ENCODE measurements at places on chromosomes 7 and 10.
A peak's percentile ranks its signal among the peaks of the same experiment; 100 is the strongest.

- no peak for DNase-seq
Measured at GRCh38 chr7:55179931-55180682, 161.3 kb downstream of the EGFR start.

DNA sequence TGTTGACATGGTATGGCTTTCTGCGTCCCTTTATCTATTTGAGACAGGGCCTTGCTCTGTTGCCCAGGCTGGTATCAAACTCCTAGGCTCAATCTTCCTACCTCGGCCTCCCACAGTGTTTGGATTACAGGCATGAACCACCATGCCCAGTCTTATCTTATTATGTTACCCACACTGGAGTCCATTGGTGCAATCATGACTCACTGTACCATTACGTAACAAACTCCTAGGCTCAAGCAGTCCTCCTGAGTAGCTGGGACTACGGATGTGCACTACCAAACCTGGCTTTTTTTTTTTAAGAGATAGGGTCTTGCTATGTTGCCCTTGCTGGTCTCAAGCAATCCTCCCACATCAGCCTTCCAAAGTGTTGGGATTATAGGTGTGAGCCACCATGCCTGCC is 66.7 kb downstream of the CCDC3 start:
- no peak for DNase-seq

- no peak for DNase-seq
Measured at GRCh38 chr7:116449950-116450349, 49.6 kb upstream of the CAV2 start.

DNA sequence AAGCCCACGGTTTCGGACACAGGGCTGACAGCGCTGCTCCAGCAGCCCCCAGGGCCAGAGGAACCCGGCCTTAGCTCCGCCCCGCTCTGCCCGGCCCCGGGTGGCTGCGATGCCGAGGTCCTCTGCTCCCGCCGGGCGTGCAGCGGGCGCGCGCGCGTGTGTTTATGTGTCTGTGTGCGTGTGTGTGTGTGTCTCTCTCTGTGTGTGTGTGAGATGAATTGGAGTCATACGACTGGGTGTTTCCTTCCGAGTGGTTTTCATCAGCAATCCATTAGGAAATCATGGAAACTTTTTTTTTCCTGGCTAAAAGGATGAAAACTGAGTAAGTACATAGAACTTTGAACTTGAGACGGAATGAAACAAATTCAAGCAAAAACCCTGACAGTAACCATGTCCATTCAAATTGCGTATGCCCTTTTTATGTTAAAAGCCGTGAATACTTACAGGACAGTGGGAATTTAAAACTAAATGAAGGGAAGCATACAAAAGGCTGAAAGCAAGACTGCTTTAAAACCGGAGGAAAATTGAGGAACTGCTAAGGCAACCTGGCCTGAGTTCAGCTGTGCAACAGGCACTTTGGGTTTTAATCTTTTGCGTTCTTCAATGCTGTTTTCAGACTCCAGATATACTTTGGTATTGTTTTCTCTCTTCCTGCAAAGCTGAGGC is at the start of gene CPED1:
Gene CPED1, plus strand, starts transcription at position 121 of the 666 bp plus-strand sequence. CDS start 911 bp downstream, outside the sequence.
- peak; percentile 67 for DNase-seq

DNA sequence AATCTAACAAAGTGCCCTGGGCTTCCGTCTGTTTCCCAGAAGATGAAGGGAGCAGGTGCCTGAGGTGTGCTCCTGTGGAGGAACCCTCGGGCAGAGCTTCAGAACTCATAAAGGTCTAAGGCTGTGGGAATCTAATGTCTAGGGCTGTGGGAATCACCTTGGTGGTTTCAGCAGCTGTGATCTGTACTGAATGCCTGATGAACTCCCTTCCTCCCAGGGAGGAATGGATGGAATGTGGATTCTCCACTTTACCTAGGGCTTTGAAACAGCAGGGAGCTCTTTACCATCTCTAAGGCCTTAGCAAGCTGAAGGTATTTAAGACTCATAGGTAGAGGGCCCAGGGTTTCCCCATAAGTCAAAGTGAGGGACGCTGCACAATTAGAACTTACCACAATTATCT is 36.0 kb upstream of the SEMA3E start:
- DNase-seq: no peak

GRCh38 chr7:12712236-12712635 is 24.8 kb downstream of the ARL4A start:
- no peak for DNase-seq

GRCh38 chr10:132027423-132027983 is 38.2 kb upstream of the JAKMIP3 start:
- DNase-seq: no peak

DNA sequence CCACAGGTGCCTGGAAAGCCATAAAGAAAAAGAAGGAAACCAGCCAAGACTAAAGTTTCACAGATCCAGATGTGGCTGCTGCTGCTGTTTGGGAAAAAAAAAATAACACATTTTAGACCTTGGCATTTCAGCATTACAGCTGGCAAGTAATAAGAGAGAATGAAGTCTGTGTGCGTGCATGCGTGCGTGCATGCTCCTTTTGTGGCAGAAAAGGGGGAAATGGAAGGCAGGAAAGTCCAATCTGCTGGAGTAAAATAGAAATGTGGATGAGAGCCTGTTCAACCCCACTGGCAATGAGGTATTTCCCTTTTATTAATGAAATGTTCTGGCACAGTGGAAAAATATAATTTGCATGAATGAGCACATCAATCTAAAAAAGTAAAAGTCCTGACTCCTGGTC is 137.0 kb upstream of the SEMA3A start:
- no peak for DNase-seq

DNA sequence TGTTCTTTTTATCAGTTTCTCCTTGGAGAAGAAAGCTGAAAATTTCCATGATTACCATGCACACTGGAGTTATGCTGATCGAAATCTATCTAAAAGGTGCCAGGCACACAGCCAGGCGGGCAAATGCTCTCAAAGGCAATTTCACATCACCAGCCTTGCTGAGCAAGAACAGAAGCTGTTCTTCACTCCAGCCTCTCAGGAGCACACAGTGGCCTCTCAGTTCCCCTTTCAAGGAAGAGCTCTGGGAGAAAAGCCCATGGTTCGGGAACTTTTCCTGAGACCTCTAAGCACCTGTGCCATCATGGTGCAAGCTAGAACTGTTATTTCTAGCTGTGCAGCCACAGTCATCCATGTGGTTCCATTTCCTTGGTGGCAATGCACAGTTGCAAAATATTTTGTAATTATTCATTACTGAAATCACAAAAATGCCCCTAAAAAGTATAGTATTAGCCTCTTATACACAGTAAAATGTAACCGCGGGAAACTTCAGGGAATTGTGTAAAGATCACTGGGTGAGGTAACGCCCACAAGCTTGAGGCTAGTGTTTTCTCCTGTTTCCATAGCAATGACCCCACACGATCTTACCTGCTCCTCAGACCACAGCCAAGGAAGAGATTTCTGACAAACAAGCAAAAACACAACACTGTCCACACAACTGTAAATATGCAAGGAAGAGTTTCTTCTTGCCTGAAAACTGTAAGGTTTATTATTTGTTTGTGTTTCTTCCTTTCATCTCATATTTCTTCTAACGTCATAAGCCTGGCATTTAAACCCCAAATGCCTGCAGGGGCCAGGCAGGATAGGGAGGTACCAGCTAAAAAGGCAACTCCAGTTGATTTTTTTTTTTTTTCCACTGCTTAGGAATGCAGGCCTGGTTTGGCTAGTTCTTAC is 121.2 kb downstream of the FAM107B start:
- DNase-seq: no peak

- DNase-seq: no peak
Measured at GRCh38 chr7:79787623-79788022, 334.2 kb upstream of the MAGI2 start.

GRCh38 chr10:77582710-77583115 is 54.9 kb downstream of the KCNMA1 start:
- no peak for DNase-seq

- DNase-seq: no peak
Measured at GRCh38 chr10:4768416-4768815, 57.6 kb upstream of the AKR1E2 start.

DNA sequence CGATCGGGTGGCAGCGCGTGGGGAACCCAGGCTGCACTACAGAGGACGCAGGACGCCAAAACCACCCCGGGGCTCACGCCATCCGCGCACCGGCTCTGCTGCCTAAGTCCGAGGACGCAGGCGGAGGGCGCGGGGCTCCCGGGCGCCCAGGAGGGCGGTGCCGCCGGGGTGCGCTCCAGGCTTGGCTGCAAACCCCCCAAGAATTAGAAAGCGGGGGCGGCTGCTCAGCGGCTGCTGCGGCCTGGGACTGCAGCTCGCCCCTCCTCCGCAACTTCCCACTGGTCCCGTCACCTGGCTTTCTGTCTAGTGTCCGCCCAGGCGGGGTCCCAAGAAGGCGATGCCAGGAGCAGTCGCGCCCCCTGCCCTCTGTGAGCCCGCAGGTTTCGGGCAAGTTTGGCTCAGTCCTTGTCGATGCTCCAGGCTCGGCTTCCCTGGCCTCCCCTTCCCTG is 1.7 kb upstream of the POU6F2 start:
- no peak for DNase-seq

- DNase-seq: no peak
Measured at GRCh38 chr7:138477581-138477980, 17.5 kb downstream of the TRIM24 start.

GRCh38 chr7:69603937-69604494 is 5.7 kb downstream of the AUTS2 start:
- no peak for DNase-seq

- no peak for DNase-seq
Measured at GRCh38 chr7:40015790-40016296, 65.8 kb downstream of the CDK13 start.

DNA sequence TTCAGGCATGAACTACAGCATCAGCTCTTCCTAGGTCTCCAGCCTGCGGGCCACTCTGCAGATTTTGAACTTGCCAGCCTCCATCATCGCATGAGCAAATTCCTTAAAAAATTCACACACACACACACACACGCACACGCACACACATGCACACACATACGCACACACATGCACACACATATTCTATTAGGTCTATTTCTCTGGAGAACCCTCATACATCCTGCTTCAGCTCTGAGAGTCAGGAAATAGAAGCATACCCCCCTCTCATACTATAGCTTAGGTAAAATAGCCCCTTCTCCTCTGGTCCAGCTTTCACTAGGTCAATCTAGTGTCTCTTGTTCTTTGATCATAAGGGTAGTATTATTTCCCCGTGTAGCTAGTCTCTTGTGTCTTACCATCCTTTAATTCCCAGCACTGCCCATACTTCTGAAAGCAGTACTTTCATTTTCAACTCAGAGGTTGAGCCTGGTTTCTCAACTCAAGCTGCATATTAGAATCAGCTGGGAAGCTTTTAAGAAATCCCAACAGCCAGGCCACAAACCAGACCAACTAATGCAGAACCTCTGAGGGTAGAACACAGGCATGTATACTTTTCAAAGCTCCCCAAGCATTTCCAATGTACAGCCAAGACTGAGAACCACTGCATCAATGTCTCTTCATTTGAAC is 30.9 kb upstream of the ITGB8 start:
- no peak for DNase-seq

DNA sequence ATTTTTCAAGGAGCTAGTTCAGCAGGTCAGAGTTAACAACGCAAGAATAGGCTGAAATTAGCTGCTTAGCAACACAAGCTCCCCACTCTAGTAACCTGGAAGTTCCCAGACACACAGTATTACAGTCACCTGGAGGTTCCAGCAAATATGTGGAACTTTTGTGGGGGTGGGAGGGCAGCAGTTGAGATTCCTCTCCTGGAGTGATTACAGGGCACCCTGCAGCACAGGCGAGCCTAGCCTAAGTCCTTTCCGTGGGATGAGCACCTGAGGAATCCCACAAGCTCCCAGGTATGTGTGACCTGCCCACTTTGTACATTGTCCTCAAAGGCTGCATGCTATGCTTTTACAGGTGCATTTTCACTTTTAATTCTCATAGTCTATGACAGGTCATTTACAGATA is 13.6 kb downstream of the TPK1 start:
- DNase-seq: no peak

DNA sequence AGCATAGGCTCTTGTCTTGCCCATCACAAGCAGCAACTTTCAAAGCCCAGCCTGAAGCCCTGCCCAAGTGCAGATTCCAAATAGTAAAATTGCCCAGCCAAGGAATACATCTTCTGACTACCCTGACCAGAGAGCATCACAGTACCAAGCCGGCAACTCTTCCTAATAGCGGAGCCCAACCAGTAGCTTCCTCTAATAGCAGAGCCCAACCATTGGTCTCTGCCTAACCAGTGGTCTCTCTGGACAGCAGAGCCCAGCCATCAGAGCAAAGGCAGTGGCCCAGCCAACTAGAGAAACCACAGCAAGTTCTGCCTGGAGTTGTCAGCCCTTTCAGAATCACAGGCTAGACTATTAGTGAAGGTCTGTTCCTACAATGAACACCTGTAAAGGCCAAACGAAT is 285.6 kb downstream of the HGF start:
- peak; percentile 45 for DNase-seq

- peak; percentile 54 for DNase-seq
Measured at GRCh38 chr10:125102246-125102645, 58.1 kb downstream of the CTBP2 start.

DNA sequence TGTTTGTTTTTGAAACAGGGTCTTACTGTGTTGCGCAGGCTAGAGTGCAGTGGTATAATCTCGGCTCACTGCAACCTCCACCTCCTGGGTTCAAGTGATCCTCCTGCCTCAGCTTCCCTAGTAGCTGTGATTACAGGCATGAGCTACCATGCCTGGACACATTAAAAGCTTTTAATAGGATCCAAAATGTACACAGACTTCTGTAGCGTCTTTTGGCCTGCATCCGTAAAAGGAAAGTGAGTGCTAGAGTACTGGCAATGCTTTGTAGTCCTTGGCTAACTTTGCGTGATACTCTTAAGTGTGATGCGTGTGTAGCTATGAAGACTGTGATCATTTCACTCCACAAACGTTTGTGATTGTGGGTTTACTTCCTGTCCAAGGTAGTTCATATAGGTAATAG is 13.3 kb downstream of the ZRANB1 start:
- no peak for DNase-seq

DNA sequence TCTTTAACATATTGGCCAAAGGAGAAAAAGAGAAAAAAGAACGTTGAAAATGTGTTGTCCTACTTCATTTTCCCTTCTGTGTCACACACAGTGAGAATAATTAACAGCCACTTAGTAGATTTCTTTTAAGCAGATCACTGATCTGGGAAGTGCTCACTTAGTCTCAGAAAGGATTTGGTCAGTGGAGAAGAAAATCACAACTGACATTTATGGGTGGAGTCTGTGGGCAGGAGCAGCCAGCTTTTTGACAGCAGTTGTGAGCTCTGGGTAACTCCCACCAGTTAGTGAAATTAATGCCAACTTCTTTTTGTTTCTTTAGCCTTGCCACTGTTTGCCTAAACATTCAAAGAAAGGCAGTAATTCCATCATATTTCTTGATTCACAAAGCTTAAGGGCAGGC is 49.7 kb downstream of the CDK14 start:
- no peak for DNase-seq

GRCh38 chr10:46328853-46329689 is 42.3 kb downstream of the ANTXRL start:
- no peak for DNase-seq

GRCh38 chr10:34758447-34758996 is 56.6 kb downstream of the PARD3 start:
- DNase-seq: peak; percentile 91

DNA sequence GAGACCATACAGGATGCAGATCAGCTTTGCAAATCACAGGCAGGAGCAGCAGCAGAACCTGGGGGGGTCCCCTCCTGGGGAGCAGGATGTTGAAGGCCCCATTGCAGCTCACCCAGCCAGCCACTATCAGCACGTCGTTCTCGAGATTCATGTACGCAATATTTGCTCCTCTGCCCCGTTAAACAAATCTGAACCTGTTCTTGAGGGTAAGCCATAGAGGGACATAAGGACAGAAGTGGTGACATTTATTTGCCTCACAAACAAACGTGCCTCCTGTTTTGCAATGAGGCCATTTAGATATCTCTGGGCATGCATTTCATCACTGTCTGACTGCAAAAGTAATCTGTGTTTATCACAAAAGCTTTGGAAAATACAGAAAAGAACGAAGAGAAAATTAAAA is 87.3 kb upstream of the BAIAP2L1 start:
- no peak for DNase-seq

Measured in kidney capillary endothelial cell (primary cell).